ENCODE measurements at places on chromosomes 4 and X.

GRCh38 chr4:26071688-26072087 lies 157.7 kb downstream of the SMIM20 start:
- DNase-seq: no peak

- no peak for DNase-seq
Measured at GRCh38 chr4:102047616-102048015, 257.1 kb downstream of the BANK1 start.

DNA sequence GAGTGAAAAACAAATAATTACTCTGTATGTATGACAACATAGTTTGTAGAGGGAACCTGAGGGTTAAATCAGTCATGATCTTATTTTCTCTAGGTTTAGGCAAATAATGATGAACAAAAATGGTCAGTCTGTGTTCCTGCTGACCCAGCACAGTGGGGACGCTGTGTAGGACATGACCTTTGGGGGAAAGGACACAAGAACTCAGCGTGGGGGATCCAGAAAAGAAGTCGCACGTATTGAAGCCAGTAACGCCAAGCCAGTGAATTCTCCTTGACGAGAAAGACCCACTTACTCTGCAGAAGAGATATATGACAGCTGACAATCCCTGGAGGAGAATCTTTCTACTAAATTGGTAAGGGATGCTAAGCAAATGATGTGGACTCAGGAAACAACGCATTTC lies 36.6 kb downstream of the HELT start:
- DNase-seq: no peak

GRCh38 chrX:133495464-133496391 lies 80.4 kb upstream of the GPC4 start:
- peak; percentile 60 for DNase-seq

DNA sequence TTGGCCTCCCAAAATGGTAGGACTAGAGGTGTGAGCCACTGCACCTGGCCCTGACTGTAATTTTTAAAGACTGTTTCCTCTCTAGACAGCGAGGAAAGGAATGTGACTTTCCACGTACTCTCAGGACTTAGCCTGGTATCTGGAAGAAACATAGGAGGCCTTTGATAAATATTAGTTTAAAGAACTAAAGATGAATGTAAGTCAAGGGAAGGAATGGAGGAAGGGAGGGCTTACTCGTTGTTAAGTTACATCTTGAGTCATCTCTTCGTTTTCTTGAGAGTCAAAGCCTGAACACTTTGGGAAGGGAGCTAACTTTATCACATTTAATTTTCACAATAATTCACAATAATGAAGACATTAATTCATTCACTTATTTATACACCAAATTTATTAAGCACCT lies 7.2 kb upstream of the LNX1 start:
- no peak for DNase-seq

DNA sequence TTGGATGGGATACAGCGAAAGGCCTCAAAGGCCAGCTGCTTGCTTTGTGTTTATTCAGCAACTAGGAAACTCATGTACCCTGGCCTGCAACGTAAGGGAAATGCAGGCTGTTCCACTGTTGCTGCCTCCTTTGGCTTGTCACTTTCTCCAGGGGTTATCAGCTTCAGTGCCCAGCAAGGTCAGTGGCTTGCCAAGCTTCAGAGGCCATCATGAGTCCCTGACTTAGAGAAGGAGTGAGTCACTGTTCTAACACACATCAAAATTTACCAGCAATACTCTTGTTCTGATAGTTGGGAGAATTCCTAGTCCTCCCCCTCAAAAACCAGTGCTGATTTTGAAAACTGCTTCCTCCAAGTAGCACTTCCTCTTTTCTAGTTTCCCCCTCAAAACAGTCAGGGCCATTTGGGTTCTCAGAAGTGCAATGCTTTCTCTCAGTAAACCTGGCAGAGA lies 250.8 kb downstream of the ARHGAP24 start:
- no peak for DNase-seq

DNA sequence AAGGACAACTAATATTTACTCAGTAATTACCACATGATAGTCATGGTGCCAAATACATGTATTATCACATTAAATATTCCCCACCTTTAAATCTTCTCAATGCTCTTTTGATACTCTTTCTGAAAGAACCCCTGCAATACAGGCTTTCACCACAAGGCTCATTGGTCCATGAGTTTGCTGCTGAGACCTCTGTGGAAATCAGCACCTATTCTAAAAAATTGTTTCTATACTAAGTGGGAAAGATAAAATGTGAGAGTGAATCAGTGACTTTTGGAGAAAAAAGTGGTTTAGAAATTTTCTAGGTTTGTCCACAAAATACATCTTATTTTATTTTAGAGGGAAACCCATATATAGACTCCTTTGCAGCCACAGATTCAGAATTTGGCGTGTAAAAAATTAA lies 257.3 kb downstream of the ZIC3 start:
- no peak for DNase-seq

DNA sequence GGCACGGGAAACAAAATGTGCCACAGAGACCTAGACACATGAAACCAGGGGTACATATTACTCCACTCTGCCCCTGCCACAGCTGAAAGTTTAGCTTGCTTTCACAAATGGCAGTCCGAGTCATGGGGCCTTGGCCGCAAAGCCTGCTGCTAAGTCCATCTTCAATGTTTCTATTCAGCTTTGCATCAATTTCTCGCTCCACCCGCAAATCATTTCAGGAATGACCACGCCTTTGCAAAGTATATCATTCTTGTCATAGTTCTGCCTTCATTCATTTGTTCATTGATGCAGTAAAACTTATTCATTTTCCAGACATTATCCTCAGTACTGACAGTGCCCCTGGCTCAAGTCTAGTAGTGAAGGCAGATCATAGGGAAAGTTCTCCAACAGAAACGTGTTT lies 9.5 kb downstream of the PLAC8 start:
- no peak for DNase-seq

GRCh38 chrX:44953734-44954502 lies 80.9 kb downstream of the KDM6A start:
- no peak for DNase-seq

DNA sequence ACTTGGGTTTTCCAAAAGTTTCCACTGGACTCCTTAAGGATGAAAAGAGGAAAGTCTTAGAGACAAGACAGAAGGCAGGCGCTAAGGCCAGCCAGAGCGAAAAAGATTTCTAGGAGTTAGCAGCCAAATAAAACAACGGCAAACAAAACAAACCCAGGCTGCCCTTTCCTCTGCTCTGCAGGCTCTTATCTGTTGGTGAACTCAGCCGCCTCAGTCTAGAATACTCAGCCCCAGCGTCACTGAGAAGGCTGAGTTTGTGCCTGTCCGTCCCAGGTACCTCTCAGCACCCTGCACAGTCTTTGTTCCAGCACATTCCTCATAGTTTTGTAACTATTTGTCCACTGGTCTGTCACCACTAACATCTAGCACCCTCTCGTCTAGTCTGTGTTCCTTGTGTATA lies 75.6 kb upstream of the FAM9C start:
- DNase-seq: no peak

DNA sequence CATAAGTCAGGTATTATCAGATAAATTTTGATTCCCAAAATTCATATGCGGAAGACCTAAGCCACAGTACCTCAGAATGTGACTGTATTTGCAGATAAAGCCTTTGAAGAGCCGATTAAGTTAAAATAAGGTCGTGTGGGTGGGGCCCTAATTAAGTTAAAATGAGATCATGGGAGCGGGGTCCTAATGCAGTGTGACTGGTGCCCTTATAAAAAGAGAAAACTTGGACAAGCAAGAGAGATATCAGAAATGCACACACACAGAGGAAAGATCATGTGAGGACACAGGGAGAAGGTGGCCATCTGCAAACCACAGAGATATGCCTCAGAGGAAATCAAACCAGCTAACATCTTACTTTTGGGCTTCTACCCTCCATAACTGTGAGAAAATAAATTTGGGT lies 236.1 kb downstream of the FBXO8 start:
- DNase-seq: no peak

- no peak for DNase-seq
Measured at GRCh38 chr4:8906991-8907595, 35.5 kb upstream of the HMX1 start.

GRCh38 chr4:84596826-84597225 lies 13.9 kb downstream of the CDS1 start:
- DNase-seq: no peak

- DNase-seq: no peak
Measured at GRCh38 chrX:140389331-140389730, 115.5 kb downstream of the SOX3 start.

- peak; percentile 19 for DNase-seq
Measured at GRCh38 chrX:130772105-130772775, 130.8 kb downstream of the ENOX2 start.

- no peak for DNase-seq
Measured at GRCh38 chrX:44156726-44157125, 183.5 kb upstream of the NDP start.

GRCh38 chr4:36256398-36256891 lies 12.1 kb upstream of the ARAP2 start:
- no peak for DNase-seq

All from fibroblast of skin of left quadriceps (primary cell).